ENCODE measurements at places on chromosomes 2 and 18.

DNA sequence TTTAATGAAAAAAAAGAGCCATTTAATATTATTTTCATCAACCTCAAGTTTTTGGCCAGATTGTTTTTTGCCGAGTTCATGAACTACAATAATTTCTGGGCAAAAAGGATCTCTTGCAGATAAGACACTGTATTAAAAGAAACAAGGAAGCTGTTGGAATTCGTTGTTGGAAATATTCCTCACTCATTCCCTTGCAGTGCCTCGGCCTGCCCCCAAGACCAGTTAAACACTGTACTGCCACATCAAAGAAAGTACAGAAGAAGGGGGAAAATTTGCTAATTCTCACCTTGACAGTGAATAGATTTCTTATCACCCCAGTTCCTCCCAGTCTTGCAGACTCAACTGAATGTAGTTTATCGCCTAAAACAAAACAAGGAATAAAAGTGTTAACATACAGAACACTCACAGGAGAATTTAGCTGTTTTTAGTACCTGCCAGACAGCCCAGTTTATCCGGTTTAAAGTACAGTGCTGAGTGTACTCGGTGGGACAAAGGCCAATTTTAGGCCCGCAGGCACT is 1.2 kb downstream of the IDH1 start:
- DNase-seq = peak; percentile 74

GRCh38 chr2:78118037-78118436 is 595.9 kb upstream of the LRRTM4 start:
- no peak for DNase-seq

DNA sequence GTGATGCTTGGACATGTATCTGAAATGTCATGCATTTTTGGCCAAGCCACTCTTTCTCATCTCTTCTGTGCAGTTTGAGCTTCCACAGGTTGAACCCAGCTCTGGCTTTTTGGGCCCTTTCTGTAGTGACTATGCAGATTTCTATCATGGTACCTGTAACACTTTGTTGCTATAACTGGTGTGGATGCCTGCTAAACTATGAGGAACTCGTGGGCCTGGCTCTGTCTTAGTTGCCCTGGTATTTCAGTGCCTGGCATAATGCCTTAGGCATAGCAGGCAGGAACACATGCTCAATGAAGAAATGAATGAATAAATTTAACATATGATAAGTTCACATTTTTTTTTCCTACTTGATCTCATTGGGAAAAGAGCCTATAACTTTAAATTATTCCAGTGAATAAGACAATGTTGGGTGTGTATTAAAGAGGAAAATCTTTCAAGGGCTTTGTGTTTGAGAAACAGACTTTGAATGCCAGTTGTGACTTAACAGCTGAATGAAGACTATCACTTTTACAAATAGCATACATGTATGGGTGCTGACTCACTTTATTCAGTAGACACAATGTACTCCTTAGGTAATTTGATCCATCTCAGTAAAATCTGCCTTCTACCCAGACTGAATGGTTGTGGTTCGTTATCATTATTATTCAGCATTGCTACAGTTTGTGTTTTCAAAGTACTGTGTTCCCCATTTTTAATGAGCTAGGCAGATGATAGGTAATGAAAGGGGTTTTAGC is 86.4 kb upstream of the MAP4K3 start:
- DNase-seq = no peak

GRCh38 chr18:64234321-64234720 is 85.4 kb upstream of the LINC00305 start:
- no peak for DNase-seq

- no peak for DNase-seq
These were observed 4.0 kb downstream of the DGKD start for GRCh38 chr2:233358335-233358734.

GRCh38 chr2:188256420-188256819 is 35.3 kb upstream of the GULP1 start:
- no peak for DNase-seq

Measured in LNCaP clone FGC (cell line).